ENCODE measurements at places on chromosomes 5 and 9.

- no peak for DNase-seq
Measured at GRCh38 chr5:88888848-88889188, 5.8 kb upstream of the MEF2C start.

DNA sequence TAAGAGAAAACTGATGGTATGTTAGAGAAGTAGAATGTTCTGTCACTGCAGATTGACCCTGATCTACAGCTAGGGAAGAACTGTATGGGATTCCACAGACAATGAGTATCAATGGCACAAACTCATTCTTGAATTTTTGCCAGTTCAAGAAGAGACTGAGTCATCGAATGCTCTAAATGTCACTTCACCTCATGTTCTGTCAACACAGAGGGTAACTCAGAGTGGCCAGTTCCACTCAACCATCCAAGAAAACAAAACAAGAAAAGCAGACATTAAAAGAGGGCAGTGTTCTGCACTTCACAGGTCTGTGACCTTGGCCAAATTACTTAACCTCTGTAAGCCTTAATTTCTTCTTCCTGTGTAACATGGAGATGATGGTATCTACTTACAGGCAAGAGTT is 132.2 kb upstream of the HMHB1 start:
- no peak for DNase-seq

DNA sequence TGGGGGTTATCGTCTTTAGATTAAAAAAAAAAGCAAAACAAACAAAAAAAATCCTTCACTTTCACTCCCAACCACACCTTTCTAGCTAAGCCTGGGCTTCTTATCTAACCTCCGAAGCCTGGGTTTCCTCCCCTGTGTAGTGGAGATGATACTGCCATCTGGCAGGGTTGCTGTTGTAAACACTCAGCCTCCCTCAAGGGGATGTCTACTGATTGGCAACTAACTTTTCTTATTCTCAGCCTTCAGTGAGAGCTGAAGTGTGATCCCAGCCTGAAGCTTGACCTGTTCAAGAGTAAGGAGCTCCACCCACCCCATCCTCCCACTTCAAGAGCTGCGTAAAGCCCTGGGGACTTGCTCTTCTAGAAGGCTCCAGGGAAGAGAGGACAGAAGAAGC is 21.5 kb upstream of the WWC1 start:
- no peak for DNase-seq

DNA sequence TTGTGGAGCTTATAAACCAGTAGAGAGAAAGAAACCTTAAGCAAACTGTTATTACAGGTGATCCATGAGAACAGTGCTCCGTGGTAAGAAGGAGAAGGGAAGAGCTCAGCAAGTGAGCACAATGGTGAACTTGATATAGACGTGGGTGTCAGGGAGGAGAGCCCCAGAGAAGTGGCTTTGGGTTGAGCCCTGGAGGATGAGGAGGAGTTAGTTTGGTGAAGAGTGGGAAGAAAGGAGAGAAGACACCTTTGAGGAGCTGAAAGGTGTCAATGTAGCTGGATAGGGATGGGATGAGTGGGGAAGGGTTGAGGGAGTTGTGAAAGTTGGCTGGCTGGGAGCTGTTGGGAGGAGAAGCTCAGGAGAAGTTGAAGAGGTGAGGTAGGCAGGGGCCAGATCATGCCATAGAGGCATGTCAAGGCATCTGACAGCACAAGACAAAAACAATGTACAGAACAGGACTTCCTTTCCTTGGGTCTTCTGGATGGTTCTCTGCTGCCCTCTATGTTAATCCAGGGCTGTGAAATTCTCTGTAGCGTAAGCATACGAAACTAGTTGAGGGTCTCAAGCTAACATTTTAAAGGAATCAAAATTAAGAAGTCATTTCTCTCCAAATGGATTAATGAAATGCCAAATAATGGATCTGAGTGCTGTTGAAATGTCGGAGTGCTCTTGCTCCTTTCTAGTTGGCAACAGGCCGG is 501.9 kb downstream of the KDM4C start:
- DNase-seq, result no peak

- DNase-seq, result no peak
Measured at GRCh38 chr9:17191082-17191481, 56.2 kb downstream of the CNTLN start.

DNA sequence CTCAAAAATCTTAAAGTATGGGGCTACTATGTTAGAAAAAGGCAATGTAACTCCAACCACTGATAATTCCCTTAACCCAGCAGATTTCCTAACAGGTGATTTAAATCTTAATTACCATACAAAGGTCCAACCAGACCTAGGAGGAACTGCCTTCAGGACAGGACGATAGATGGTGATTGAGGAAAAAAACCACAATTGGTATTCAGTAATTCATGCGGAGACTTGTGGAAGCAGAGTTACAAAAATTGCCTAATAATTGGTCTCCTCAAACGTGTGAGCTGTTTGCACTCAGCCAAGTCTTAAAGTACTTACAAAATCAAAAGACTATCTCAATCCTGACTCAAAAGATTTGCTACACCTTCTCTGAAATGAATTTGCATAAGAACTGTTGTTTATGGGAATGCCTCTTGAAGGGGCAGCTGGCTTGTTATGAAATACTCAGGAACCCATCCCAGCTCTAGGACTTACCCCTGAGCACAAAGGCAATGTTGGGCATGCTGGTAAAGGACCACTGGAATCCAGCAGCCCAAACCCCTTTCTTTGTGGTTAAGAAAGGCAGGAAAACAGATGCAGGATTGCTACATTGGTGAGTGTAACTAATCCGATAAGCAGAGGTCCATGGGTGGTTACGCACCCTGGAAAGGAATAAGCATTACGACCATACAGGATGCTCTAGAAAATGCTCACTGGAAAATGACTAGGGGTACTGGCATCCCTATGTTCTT is 26.7 kb upstream of the EPB41L4A start:
- no peak for DNase-seq

DNA sequence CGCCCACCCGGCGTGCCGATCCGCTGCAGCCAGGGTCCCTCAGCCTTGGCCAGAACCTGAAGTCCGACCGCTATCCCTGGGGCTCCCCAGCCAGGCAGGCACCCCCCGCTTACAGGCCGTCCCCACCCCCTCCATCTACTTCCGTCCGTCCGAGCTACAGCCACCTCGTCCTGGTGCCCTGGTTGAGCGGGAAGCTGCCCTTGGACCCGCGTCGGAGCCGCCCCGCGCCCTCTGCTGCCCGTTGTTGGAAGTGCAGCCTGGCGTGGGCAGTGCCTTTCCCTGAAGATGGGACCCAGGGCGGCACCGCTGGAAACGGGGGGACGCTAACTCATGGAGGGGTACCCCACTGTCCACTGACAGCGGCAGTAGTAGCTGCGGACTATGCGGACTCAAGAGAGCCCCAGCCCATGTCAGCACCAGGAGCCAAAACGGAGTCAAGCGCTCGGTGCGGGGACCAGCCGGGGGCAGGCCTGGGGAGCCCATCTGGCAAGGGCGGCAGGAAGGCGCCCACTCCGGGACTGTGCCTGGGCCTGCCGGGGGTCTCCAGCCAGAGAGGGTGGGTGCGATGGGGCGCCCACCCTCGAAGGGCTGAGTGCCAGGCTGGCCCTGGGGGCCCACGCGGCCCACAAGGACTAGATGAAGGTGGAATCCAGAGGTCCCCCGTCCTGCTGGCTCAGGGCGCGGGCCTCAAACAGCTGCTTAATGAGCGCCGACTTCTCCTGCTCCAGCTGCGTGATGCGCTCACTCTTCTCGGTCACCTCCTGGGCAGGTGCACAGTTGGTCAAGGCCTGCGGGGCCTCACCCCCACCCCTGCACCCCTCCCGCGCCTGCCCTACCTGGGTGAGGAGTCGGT is 6.1 kb downstream of the SAPCD2 start:
- DNase-seq, result peak; percentile 34

DNA sequence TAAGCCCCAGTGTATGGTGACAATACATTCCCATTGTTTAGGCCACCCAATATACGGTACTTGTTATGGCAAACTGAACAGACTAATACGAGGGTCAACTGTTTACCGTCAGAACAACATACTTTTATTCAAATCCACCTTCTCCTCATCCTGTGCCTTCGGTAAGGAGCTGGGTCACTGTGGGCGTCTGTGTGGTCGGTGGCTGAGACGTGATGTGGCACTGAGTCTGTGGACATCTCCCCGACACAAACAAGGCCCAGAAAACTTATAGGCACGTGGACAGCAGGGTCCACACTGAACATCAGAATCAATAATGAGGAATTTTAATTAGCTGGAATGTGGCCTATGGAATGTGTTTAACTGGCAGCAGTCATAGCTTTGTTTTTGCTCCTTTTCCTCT is 154.3 kb upstream of the IRX2 start:
- no peak for DNase-seq

GRCh38 chr5:10588109-10588775 is 24.4 kb downstream of the ANKRD33B start:
- DNase-seq, result no peak

DNA sequence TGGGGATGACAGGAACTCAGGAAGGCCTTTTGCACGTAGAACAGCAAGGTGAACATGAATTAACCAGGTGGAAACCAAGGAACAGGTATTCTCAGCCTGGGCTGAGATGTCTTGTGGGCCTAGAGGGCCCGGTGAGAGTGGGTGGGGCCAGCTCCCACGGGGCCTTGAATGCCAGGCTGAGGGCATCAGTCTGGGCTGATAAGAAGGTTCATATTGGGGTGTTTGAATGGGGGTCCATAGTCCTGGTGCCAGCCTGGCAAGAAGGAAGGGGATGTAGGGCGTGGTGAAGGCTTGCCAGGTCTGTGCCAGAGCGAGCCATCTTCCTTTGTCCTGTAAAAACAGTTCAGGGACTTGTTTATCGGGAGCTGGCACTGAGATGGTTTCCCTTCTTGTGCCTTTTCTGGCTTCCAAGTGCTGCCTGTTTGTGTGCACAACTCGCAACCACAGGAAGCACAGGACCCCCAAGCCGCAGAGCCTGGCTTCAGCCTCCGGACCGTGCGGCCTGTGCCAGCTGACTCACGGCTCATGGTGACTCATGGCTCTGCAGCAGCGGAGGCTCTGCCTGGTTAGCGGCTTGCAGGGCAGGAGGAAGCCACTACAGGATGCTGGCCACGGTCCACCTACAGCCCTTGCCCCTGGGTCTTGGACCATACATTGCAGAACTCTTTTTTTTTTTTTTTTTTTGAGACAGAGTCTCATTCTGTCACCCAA is 2.4 kb downstream of the CARD19 start:
- peak; percentile 86 for DNase-seq

DNA sequence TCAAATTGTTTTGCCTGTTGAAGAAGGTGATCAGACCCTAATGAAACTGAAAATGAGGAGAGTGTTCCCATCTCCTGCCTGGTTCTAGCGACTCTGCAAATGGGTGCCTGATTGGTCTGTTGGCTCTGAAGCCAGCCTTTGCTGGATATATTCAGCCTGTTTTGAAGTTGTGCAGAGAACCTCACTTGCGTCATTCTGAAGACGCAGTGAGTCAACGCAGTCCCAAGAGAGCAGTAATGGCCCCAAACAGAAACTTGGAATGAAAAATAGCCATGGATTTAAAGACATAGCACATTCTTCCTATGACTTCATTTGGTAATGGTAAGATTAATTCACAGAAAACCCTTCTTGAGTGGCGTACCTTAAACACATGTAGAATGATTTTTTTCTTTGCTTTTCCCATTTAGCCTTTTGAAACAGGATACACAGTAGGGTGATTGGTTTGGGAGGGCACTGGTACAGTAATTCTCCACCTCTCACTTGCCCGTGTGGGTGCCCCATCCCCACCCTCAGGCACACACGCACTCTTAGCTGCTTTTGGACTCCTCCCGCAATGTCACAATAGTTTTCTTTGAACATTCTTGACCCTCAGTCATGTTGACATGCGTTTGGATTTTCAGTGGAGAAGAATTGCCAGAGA is 54.1 kb upstream of the ABL1 start:
- DNase-seq, result no peak

- DNase-seq, result no peak
Measured at GRCh38 chr5:5025774-5026408, 114.2 kb upstream of the ADAMTS16 start.

DNA sequence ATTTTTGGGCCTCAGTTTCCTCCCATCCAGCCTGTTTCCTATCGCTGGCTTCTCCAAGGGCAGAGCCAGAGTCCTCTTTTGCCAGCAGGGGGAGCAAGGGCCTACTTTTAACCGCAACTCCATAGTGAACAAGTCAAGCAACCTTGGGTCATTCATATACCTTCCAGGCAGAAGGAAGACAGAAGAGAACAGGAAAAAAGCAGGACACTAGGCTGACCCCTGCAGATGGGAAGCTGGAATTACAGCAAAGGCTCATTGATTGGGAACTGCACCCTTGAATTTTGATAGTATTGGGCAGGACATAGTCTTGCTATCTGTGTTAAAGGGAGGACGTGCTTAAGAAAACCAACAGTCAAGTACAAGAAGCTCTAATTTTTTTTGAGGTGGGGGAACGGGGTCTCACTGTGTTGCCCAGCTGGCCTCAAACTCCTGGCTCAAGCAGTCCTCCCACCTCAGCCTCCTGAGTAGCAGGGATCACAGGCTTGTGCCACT is 30.1 kb downstream of the QRFP start:
- DNase-seq, result peak; percentile 48

- no peak for DNase-seq
Measured at GRCh38 chr5:38059876-38060275, 198.5 kb upstream of the EGFLAM start.

DNA sequence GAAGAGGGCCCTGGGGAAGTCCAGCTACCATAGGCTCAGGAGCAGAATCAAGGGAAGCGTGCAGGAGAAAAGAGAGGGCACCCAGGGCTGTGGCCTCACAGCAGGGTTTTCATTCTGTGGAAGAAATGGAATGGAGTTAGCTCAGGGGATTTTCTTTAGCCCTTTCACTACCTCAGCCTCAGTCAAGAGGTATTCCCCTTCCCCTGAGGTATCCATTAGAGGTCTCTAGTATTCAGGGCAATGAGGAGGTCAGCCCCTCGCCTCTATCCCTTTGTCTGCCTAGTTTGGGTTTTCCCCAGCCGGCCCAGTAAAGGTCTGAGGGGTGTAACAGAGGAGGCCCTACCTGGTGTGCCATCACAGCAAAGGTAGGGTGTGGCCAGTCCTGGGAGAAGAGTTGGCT is 21.5 kb downstream of the GFRA3 start:
- DNase-seq, result no peak

- no peak for DNase-seq
Measured at GRCh38 chr9:133303266-133304157, 28.5 kb upstream of the ABO start.

DNA sequence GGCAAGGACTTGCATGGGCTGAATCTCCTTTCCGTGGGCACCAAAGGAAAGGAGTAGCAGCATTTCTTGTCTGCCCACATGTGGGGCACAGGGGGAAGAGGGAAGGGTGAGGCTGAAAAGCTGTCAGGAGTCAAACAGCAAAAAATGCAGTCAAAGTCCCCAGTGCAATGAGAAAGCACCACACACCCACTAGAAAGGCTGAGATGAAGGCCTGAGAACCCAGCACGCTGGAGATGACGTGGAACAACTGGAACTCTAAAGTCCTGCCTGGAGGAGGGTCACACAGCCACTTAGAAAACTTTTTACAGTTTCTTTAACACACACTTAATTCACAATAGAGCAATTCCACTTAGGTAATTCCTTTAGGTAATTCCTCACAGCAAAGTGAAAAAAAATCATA is 94.6 kb upstream of the IGFBPL1 start:
- DNase-seq, result no peak

Data from CD4-positive, alpha-beta T cell treated with Interleukin-15 for 1 hour (primary cell).